H1 (cell line): ENCODE measurements at places on chromosomes 7 and 10. TPM values are rescaled to one million over a fixed set of nuclear protein-coding genes. Genes with fewer than 3 reads are reported as not detected.

The AKR1C8 gene
- not detected in 2 replicates for total RNA-seq

DNA sequence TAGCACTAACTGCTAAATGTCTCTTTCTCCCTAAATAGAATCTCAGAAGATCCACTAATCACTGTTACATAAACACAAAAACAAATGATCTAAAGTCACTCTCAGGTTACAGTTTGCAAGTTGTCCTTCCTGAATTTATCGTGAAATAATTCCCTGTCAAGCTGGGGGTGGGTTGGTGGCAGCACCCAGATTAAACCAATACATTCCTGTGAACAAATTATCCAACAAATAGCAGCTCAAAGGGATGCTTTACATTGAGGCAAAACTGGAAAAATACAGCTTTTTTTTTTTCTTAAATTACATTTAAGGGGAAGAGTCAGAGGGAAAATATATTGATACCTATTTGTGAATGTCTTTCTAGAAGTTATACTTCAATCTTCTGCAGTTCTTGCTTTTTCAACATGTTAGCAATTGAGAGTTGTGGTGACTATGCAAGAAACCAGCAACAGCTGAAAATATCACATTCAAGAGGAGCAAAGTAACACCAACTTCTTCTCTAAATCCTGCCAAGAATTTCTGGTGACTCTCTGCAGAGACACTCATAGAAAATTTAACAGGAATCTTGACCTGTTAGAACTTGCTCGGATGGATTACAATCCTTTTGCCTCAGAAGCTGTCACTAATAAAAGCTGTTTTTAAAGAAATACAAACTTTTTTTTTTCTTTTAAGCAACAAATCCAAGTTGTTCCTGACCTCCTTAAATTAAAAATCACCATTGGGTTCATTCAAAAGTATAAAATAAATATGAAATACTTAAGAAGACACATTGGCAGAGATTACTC lies 18.9 kb downstream of the LMOD2 start:
- peaks cover 1% of the 10 kb centered on the region for H3K27me3 ChIP-seq
- no peak overlapping the region for H3K27ac ChIP-seq
- no peaks in the 10 kb centered on the region for H3K36me3 ChIP-seq
- 0 out of 2 replicates have a peak, but pooled peaks cover under 1% of the 10 kb centered on the region for H3K4me1 ChIP-seq

- H3K27ac ChIP-seq, result no peak overlapping the region
- no peak for DNase-seq
- no peak overlapping the region for H3K4me3 ChIP-seq
- peaks cover 30% of the 10 kb centered on the region for H3K4me1 ChIP-seq
These were observed 99.2 kb downstream of the ATXN7L1 start for GRCh38 chr7:105776986-105777910.

- no peaks in the 10 kb centered on the region for H3K36me3 ChIP-seq
- H3K4me3 ChIP-seq, result no peak overlapping the region
- no peak for DNase-seq
- H3K27me3 ChIP-seq, result no peaks in the 10 kb centered on the region
These were observed 46.9 kb downstream of the STEAP1B start for GRCh38 chr7:22452960-22453558.

DNA sequence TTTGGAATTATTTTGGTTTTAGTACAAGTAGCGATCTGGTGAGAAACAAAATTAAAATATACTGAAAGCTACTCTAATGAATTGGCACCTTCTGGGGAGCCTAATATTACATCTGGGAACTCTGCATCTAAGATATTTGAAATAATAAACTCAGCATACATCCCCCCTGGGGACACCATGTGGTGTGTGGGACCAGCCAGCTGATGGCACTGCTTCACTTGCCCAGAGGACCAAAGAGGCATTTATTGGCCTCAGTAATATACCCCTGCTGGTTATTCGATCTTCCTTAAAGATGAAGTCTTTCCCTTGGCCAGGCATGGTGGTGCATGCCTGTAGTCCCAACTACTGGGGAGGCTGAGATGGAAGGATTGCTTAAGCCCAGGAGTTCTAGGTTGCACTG lies 195.1 kb upstream of the AUTS2 start:
- peaks cover 5% of the 10 kb centered on the region; the same call in 1 of the 2 replicates for H3K4me1 ChIP-seq
- no peak overlapping the region for H3K4me3 ChIP-seq
- H3K27me3 ChIP-seq, result no peaks in the 10 kb centered on the region; the same call in 1 of the 2 replicates
- no peaks in the 10 kb centered on the region for H3K36me3 ChIP-seq

DNA sequence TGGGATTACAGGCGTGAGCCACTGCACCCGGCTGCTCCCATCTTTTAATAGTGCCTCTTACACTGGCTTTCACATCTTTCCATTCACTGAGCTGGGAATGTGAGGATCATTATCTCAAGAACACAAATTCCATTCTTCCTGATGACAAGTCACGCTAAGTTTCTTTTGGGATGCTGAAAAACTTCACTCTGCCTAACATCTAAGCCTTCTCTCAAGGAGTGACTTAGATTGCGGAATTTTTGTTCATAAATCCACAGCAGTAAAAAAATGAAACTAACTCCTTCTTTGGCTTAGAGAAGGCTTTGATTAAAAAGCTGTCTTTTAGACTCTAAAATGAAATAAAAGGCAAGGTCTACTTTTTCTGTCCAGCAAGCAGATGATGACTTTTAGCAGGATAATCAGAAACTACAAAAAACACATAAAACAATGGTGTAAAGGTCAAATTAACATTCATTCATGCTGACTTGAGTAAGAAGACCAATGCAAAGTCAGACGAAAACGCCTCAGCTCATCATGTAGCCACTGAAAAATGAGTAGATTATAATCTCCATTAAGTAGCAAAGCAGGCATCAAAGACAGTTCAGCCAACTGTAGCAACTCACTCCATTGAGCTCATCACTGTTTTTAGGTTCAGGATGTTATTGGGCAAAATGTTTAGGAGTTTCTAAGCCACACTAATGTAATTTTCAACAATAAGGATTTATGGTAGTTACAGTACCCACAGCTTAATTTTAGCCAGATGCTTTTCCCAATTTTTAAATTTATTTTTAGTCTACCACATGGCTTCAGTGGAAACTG lies 178.8 kb downstream of the ELMO1 start:
- H3K27me3 ChIP-seq, result no peaks in the 10 kb centered on the region
- H3K4me3 ChIP-seq, result no peak overlapping the region
- H3K27ac ChIP-seq, result no peak overlapping the region
- no peak for DNase-seq
- H3K4me1 ChIP-seq, result no peaks in the 10 kb centered on the region
- no peaks in the 10 kb centered on the region; the same call in 1 of the 2 replicates for H3K36me3 ChIP-seq

GRCh38 chr10:123361832-123362231 lies 207.6 kb downstream of the BUB3 start:
- H3K27me3 ChIP-seq, result no peaks in the 10 kb centered on the region
- DNase-seq, result no peak
- no peaks in the 10 kb centered on the region for H3K36me3 ChIP-seq
- no peak overlapping the region for H3K4me3 ChIP-seq

DNA sequence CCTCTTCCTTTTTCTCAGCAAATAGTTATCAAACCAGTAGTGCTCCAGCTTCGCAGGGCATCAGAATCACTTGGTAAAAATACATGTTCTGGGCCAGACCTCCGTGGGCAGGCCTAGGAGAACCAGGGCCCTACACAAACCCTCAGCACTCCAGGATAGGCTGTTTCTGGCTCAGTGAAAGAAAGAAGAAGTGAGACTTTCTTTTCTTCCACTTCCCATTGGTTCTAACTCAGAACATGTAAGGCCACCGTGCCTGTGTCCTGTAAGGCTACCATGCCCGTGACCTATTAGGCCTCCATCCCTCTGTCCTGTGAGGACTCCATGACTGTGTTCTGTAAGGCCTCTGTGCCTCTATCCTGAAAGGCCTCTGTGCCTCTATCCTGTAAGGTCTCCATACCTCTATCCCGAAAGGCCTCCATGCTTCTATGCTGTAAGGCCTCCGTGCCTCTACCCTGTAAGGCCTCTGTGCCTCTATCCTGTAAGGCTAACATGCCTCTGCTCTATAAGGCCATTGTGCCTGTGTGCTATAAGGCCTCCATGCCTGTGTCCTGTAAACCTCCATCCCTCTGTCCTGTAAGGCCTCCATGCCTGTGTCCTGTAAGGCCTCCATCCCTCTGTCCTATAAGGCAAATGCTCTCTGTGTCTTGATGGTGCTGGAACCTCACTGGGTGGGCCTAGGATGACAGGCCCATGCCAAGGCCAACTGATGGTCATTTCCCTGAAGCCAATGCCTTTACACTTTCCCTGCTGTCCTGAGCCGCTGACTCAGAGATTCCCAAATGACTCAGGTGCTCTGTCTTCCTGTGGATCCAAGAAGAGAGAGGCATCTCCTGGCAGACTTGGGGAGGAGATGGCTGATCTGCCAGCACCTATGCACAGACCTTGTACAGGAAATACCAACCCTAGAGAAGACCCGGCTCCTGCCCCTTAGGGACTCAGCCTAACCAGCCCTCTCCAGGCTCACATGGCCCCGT lies 96.6 kb upstream of the CACUL1 start:
- no peaks in the 10 kb centered on the region for H3K4me1 ChIP-seq
- no peak for DNase-seq
- no peak overlapping the region for H3K4me3 ChIP-seq
- no peaks in the 10 kb centered on the region for H3K36me3 ChIP-seq
- H3K27me3 ChIP-seq, result no peaks in the 10 kb centered on the region

The SSBP1 gene
- total RNA-seq, result 254 and 259 TPM in 2 replicates

DNA sequence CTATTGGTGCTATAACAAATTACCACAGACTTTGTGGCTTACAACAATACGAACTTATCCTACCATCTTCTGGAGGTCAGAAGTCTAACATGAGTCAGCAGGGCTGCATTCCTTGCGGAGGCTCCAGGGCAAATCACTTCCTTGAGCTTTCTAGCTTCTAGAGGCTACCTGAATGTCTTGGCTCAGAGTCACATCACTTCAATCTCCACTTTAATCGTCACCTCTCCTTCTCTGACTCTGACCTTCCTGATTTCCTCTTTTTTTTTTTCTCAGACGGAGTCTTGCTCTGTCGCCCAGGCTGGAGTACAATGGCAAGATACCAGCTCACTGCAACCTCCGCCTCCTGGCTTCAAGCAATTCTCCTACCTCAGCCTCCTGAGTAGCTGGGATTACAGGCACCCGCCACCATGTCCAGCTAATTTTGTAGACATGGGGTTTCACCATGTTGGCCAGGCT lies 44.6 kb upstream of the ANAPC16 start:
- no peaks in the 10 kb centered on the region for H3K27me3 ChIP-seq
- no peak overlapping the region for H3K27ac ChIP-seq
- H3K4me3 ChIP-seq, result no peak overlapping the region
- DNase-seq, result no peak
- no peaks in the 10 kb centered on the region for H3K4me1 ChIP-seq

DNA sequence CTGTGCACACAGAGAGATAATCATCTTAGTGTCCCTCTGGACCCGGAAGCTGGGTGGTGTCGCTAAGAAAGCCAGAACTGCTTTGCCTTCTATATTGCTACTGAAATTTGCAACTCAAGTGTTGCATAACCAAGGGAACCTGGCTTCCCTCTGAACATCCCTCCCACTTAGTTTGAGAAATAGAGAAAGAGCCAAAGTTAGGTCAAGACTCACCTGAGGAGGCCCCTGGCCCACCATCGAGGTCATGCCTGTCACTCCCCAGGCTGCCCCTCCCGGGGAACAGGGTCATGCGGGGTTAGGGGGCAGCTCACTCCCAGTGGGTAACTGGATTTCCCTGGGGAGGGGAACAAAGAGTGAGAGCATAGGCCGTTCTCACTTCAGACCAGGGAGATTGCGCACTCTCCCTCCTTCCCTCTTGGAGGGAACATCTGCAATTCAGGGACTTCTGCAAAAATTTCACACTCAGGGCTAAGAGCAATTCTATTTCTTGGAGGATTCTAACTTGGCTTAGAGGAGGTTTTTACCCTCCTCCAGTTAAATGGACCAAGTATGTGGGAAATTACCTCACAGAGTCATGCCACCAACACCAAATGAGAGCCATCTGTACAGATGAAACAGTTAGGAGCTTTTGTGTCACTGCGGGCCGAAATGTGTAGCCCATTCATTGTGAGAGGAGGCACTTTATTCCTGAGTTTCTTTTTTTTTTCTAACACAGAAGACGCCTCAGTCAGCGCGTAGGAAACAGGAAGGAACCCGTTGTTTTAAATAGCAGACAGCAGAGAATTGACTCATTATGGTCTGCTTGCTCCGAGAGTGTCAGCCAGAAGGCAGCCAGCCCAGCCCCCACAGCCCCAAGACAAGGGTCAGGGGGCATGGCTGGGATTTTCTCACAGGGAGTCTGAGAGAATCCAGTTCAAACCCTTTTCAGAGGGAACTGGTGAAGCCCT lies 221.3 kb downstream of the ARHGAP12 start:
- no peaks in the 10 kb centered on the region for H3K36me3 ChIP-seq
- H3K27me3 ChIP-seq, result no peaks in the 10 kb centered on the region
- H3K4me1 ChIP-seq, result peaks cover 5% of the 10 kb centered on the region
- no peak overlapping the region for H3K4me3 ChIP-seq
- DNase-seq, result no peak

DNA sequence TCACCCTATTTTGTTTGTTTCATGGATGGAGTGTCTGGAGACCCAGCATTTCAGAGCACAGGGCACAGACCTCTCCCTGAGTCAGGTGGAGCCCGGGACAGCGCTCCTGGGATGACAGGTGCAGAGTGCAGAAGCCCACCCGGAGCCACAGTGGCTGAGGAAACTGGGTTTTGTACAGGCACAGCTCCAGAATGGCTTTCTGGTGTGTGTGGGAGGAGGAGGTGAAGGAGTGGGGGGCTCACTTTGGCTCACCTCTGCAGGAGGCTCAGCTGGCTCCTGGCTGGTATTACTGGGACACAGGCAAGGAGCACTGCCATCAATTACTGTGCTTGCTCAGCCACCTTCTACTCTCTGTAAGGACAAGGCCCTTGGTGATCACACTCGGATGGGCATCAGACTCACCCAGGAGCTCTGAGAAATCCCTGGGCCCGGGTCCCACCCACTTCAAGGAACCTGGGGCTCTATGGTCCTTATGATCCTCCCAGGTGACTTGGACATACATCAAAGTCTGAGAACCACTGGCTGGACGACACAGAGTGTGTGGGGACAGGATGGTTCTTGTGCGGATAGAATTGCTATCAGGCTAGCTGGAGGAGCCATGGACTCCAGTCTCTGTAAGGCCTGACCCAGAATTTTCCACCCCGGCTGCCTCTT lies 221.1 kb upstream of the ZNF32 start:
- H3K27me3 ChIP-seq, result no peaks in the 10 kb centered on the region
- H3K4me1 ChIP-seq, result no peaks in the 10 kb centered on the region
- H3K4me3 ChIP-seq, result no peak overlapping the region

DNA sequence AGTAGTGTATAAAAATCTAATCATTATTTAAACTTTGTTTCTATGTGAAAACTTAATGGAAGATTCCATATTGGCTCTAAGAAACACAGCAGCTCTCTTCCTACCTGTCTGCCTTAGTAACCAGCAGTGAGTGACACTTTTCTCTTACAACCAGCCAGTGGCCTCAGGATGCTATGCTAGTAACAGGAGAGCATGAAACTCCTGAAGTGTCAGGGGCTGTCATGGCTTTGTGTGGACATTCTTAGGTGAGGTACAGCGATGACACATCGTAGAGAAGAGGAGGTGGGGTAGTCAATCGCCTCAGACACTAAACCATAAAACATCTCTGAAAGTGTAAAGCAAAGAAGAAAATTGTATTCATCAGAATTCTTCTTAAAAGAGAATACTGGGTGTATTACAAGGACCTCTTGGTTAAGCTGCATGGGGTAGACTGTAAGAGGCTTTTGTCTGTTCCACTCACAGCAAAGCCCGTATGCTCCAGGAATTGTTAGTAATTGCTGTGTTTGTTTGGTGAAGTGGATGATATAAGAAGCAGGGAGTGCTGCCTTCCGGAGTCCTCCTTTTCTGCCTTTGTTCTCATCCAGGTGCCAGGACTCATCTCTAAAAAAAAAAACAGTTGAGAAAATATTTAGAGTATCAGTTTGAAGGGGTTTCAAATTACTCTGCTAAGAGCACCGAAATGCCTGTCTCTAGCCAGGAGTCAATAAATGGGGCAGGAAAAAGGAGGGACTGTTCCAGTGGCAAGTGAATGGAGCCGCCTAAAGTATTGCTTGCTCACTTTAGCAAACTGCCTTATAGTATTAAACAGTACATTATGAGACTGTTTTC lies 518.8 kb downstream of the CNTNAP2 start:
- no peak for DNase-seq
- H3K36me3 ChIP-seq, result no peaks in the 10 kb centered on the region
- no peaks in the 10 kb centered on the region for H3K27me3 ChIP-seq
